Natural killer cell (primary cell): ENCODE measurements at places on chromosomes 4 and X. TPM values are rescaled to one million over a fixed set of nuclear protein-coding genes. Genes with fewer than 3 reads are reported as not detected.

The ZBED1 gene
- 36.3 TPM for total RNA-seq

The RAB41 gene
- total RNA-seq, result not detected

The OPHN1 gene
- 3.7 TPM for total RNA-seq

The CYSLTR1 gene
- 7.6 TPM for total RNA-seq

The NMU gene
- not detected for total RNA-seq

The RBMXL3 gene
- total RNA-seq, result not detected

The CNKSR2 gene
- 1.8 TPM for total RNA-seq

The PRDM8 gene
- 6.2 TPM for total RNA-seq

The EXOC1L gene
- total RNA-seq, result not detected

The PGAM4 gene
- total RNA-seq, result not detected

The CXCL10 gene
- not detected for total RNA-seq

The ARAF gene
- 173 TPM for total RNA-seq

The GC gene
- total RNA-seq, result not detected

The MAGEA11 gene
- total RNA-seq, result not detected

The PAGE2B gene
- total RNA-seq, result 1.2 TPM
